ENCODE measurements at places on chromosomes 11 and 22. TPM values are rescaled to one million over a fixed set of nuclear protein-coding genes. Genes with fewer than 3 reads are reported as not detected.

FOSL1 gene
- total RNA-seq, result 8.5 TPM

DNA sequence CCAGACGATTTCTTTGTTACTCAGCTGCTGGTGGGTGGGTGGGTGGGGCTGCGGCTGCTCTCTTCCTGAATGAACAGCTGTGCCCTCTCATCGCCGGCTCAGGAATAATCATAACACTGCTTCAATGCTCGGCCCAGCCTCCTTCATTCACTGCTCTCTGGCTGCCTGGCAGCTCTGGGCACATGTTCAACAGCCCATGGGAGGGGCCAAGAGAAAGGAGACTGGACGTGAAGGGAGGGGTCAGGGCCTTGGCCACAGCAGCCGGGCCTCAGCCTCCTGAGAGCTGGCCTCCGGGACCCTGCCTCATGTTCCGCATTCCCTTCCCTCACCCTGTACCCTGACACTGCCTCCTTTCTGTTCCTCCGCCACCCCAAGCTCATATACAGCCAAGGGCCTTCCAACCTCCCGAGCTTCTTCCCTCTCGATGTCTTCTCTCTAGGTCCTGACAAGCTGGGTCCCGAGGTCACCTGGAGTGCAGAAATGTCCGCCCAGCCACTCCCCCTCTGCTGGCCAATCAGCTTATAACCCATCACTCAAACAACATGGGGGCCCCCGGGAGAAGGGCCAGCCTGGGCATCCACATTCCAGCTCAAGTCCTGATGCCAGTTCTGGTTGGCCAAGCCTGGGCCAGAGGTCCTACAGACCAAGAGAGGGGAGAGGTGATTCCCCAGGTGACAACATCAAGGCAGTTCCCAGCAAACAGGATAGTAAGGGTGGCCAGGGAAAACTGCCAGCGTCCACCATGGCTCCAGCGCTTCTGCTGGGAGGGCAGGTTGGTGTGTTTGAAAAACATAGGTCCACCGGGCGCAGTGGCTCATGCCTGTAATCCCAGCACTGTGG is 3.2 kb upstream of the CSDC2 start:
- DNase-seq, result no peak

APLNR gene
- total RNA-seq, result not detected

CELSR1 gene
- total RNA-seq, result 3.0 TPM

HEPN1 gene
- not detected for total RNA-seq

CARNS1 gene
- 4.5 TPM for total RNA-seq

DNA sequence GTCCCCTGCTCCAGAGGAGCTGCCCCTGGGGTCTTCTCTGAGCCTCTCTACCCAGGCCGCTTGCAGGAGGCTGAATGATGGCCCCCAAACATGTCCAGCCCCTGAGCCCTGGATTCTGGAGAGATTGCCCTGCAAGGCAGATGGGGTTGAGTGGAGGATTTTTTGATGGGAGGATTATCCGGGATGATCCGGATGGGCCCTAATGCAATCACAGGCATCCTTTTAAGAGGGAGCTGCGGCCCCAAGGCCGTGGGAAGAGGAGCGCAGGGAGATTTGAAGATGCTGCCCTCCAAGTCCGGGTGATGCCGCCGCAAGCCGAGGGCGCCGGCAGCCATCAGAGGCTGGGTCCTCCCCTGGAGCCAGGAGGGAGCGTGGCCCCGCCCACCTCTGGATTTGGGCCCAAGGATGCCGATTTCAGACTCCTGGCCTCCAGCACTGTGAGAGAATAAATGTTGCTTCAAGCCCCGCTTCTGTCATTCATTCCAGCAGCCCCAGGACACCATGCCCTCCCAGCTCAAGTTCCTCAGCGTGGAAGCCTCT is 66.0 kb downstream of the WNT7B start:
- DNase-seq, result no peak

BIRC3 gene
- total RNA-seq, result 139 TPM

GRCh38 chr11:102882389-102883024 is 7.7 kb upstream of the MMP12 start:
- DNase-seq, result no peak

- DNase-seq, result no peak
Observed at GRCh38 chr11:134445601-134446325, 33.7 kb upstream of the B3GAT1 start.

- no peak for DNase-seq
Observed at GRCh38 chr11:80146232-80146631, 705.4 kb upstream of the TENM4 start.

DNA sequence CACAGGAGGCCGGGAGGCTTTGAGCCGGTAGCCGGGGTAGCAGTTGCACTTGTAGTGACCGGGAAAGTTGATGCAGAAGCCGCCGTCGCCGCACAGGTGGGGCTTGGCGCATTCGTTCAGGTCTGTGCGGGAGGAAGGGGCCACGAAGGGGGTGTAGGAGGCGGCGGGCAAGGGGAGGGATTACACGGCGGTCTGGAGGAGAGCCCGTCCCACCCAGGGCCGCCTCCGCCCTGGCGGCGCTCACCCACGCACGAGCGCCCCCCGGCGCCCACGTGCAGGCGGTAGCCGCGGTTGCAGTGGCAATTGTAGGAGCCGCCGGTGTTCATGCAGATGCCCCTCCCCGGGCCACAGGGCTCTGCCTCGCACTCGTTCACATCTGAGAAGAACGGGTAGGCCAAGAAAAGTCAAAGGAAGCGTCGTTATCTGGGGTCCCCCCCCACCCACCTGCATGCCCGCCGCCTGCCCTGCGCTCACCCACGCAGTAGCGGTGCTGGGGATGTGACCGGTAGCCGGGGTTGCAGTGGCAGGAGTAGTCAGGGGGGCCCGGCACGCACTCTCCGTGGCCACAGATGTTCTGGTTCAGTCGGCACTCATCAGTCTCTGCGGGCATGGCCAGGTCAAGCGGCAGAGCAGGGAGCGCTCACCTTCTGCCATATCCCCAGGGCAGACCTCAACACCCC is 10.6 kb downstream of the LTBP3 start:
- peak; percentile 49 for DNase-seq

GRCh38 chr22:33520904-33521780 is 399.1 kb downstream of the LARGE1 start:
- DNase-seq, result no peak

DNA sequence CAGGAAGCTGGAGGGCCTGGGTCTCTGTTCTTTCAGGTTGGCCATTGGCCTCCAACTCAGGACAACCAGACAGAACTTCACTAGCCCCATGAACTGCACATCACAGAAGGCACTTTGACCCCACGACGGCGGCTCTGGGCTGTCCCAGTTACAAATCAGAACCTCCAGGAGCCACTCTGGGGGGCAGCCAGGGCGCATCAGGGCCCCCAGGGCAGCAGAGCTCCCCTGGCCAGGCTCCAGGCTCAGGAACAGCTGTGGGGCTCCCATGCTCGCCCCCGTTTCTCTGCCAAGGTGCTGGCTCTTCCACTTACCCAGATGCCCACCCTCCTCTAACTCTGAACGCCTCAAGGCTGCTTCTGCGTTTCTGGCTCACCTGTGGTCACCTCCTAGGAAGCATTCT is 25.5 kb downstream of the TOLLIP start:
- no peak for DNase-seq

DNA sequence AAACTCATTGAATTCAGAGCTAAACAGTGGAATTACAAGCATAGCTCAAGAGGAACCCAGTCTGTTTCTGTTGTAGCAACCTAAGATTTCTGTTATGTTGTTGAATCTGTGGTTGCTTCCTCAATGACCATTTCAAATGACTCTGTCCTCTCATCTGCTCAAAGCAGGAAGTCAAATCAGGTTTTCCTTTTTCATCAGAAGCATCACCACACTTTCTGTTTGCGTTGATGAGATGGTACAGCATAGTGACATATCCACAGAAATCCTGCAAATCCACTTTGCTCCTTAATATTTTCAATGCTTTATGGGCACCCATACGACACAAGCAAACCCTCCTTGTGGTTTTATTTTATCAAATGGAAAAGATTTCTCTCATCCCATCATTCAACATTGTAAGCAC is 12.6 kb upstream of the UCP2 start:
- DNase-seq, result no peak

ELF5 gene
- total RNA-seq, result not detected

TBX10 gene
- not detected for total RNA-seq

DNA sequence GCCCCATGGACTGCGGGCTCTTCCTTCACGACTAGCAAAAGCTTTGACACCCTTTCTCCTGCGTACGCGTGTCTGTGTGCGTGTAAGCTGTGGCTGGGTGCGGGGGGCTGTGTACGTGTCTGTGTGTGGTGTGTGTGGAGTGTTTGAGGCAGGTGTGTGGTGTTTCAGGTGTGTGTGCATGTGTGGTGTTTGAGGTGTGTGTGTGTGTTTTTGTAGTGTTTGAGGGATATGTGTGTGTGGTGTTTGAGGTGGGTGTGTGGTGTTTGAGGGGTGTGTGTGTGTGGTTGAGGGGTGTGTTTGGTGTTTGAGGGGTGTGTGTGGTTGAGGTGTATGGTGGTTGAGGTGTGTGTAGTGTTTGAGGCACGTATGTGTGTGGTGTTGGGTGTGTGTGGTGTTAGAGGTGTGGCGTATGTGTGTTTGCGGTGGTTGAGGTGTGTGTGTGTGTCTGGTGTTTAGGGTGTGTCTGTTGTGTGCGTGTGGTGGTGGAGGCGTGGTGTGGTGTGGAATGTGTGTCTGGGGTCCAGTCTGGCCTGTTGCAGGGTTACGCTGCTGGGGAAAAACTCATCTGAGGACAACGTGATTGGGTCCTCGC is 687 bp upstream of the ARSA start:
- DNase-seq, result no peak

KDM4D gene
- total RNA-seq, result 0.23 TPM
